ENCODE measurements at places on chromosomes 1 and 21. TPM values are rescaled to one million over a fixed set of nuclear protein-coding genes. Genes with fewer than 3 reads are reported as not detected.
A peak's percentile ranks its signal among the peaks of the same experiment; 100 is the strongest.

DNA sequence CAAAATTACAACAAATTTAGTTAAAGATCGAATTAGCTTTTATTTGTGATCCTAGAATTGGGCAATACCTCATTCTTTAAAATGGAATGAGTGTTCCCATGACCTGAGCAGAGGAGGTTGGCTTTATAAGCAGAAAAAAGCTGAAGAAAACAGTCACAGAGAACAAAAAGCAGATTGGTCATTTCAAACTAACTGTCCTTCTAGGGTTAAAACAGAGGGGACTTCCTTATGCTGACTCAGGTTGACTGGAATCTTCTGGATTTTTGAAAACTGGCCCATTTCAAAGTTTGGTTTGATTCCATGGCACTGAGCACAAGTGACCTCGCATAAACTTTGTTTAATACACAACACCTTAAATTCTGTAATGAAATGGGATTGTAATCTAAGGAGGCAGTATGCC is 17.6 kb downstream of the NFASC start:
- DNase-seq = no peak
- no peak overlapping the region for H3K4me3 ChIP-seq
- H3K36me3 ChIP-seq = no peaks in the 10 kb centered on the region
- peaks cover 35% of the 10 kb centered on the region for H3K4me1 ChIP-seq

- H3K4me3 ChIP-seq = no peak overlapping the region
- H3K27me3 ChIP-seq = no peaks in the 10 kb centered on the region
- H3K36me3 ChIP-seq = no peaks in the 10 kb centered on the region
- H3K4me1 ChIP-seq = no peaks in the 10 kb centered on the region
- H3K27ac ChIP-seq = peak overlapping the region; percentile 31
These were observed 9.1 kb upstream of the EFHD2 start for GRCh38 chr1:15400627-15401026.

GRCh38 chr1:90919900-90920299 is 101.9 kb downstream of the ZNF644 start:
- no peaks in the 10 kb centered on the region for H3K27me3 ChIP-seq
- DNase-seq = no peak
- peaks cover 7% of the 10 kb centered on the region for H3K4me1 ChIP-seq

The CRB1 gene
- not detected for total RNA-seq

- no peaks in the 10 kb centered on the region for H3K27me3 ChIP-seq
- peaks cover 67% of the 10 kb centered on the region for H3K4me1 ChIP-seq
- H3K27ac ChIP-seq = peak overlapping the region; percentile 83
- H3K4me3 ChIP-seq = no peak overlapping the region
- peak; percentile 89 for DNase-seq
- H3K36me3 ChIP-seq = peaks cover 27% of the 10 kb centered on the region
These were observed 13.2 kb downstream of the QSOX1 start for GRCh38 chr1:180167721-180168467.

The ETV3L gene
- not detected for total RNA-seq

DNA sequence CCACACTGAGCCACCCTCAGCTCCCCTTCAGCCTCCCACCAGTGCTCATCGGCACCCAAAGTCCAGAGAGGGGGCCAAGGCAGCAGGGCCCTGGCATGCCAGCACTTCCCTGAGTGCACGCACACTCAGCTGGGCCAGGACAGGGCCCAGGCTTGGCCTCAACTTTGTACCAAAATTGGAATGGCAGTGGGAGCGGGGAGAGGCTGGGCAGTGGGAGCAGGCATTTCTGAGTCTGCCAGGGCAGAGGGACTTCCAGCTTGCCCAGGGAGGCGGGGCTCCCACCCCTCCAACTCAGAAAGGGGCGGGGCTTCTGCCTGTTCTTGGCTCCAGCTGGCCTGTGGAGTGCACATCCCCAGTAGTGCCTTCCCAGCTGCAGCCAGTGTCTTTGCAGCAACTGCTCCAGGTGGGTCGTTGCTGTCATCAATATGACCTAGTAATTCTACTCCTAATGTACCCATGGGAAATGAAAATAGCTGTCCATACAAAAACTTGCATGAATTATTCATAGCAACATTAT is 10.3 kb upstream of the SNX7 start:
- no peaks in the 10 kb centered on the region for H3K4me1 ChIP-seq
- no peak for DNase-seq
- no peak overlapping the region for H3K4me3 ChIP-seq

The JMJD4 gene
- 8.8 TPM for total RNA-seq

Measured in stomach (tissue), 19 donors.